Caudate nucleus (tissue), 63 donors: ENCODE measurements at places on chromosomes 5 and 9.

DNA sequence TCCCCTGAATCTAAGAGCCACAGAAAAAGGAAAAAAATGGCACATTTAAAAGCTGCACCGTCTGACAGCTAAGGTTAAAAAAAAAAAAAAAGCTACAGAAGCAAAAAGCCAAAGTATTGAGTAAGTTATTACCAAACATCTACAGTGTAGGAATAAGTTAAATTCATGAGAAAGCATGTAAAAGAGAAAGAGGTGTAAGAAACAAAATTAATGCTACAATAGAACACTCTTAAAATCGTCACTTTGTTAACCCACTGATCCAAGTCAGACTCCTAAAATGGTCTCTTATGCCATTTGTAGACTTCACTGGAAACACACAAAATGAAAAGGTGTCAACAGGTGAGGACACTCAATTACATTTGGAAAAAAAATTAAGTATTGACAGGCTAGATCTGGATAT lies 120.2 kb downstream of the SSBP2 start:
- DNase-seq = no peak

- no peak for DNase-seq
These were observed 6.1 kb downstream of the TNC start for GRCh38 chr9:115111874-115112273.

DNA sequence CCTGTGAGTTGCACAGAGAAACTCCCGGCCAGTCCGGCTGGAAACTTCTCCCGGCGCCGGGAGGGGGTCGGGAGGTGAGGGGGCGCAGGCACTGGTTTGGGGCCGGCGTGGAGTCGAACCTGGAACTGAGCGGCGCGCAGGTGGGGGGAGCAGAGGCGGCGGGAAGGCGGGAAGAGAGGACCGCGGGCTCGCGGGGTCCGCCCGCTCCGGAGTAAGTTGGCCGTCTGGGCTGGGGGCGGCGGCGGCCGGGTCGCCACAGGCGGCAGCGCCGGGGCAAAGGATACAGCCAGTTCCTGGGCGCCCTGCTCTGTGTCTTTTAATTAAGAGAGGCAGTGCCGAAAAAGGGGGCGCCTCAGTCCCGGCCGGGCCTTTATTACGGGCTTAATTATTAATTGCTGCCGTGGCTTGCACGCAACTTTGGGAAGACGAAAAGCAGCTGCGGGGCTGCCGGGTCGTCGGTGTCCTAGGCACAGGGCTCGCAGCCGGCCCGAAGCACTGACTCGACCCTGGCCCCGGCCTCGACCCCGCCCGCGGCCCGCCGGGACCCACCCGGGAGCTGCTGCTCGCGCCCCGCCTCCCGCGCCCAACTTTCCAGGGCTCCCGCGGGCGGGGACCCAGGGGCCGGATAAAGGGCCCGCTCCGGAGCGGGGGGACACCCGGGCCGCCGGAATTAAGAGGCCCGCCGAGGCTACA lies 1.1 kb downstream of the NTNG2 start:
- no peak for DNase-seq

DNA sequence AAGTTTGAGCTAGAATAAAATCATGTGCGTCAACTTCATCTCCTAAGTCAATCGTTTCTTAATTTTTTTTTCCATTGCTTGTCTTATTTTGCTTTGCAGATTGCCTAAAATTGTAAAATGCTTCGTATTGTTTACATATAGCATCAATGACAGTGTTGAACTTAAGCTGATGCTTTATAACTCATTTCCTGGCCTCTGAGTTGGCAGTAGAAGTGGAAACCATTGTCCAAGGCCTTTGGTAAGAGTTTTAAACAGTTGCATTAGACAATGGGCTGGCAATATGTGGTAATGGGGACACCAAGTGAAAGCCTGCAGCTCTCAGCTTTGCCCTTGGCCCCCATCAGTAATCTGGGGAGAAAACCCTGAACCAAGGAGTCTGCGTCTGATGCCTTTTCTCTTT lies 154.8 kb upstream of the GAS1 start:
- no peak for DNase-seq

DNA sequence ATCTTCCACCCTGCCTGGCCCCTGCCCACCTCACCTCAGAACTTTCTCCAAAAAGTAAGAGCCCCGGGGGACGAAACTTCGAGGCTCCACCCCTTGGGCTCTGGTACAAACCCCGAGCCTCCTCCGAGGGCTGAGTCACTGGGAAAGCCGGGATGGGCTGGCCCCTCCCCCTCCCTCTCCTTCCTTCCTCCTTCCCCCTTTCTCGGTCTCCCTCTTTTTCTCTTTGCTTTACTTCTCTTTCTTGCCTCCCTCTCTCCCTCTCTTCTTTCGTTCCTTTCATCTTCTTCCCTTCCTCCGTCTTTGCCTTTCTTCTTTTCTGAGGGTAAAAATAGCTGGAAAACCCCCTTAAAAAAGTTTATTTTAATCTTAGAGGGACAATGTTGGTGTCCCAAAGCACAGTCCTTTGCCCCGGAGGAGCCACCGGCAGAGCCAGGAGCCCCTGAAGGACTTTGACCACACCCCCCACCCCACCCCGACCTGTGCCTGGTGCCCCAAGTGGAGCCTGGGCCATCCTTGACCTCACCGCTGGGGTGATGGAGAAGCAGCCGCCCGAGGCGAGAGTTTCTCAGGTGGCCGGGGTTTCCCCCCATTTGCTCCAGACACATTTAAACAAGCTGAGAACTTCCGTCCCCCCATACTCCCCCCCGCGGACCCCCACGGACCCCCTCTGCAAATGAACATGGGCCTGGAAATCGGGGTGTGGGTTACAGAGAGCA lies 5.7 kb upstream of the NOTCH1 start:
- no peak for DNase-seq

DNA sequence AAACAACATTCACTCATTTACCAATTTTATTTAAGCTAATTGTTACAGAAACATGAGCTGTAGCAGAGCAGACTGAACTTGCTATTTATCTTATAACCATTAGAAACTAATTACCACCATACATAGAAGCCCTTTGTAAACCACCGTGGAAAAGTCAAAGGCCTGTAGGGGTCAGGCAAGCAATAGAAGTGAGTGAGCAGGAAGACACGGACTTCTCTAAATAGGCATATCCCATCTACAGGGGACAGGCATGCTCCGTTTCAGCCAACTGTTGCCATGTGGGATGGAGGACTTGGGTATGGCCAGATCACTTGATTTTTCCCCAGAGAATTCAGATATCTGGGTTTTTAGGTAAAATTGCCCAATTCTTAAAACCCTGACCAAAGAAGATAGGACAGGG lies 44.8 kb downstream of the PRRC1 start:
- DNase-seq = no peak

DNA sequence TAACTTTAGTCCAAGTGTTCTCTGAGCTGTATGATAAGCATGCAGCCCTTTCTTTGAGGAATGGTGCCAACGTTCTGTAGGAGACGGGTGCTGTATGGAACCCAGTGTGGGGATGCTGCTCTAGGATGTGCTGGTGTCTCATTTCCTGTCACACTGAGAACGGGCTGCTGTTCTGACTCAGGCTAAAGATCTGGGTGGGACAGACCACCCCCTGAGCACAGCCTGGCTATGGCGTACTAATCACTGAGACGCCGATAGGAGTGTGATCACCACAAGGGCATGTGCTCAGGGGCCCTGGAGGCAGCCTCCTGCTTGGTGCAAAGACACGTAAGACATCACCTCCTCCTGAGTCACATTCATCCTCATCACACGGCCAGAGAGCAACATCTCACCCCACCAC lies 240.4 kb downstream of the IRX2 start:
- DNase-seq = no peak
